ENCODE measurements at places on chromosomes 3 and 15.

- DNase-seq: no peak
These were observed 26.4 kb upstream of the APEH start for GRCh38 chr3:49647741-49648140.

- no peak for DNase-seq
These were observed 54.7 kb upstream of the CMC1 start for GRCh38 chr3:28186748-28187147.

DNA sequence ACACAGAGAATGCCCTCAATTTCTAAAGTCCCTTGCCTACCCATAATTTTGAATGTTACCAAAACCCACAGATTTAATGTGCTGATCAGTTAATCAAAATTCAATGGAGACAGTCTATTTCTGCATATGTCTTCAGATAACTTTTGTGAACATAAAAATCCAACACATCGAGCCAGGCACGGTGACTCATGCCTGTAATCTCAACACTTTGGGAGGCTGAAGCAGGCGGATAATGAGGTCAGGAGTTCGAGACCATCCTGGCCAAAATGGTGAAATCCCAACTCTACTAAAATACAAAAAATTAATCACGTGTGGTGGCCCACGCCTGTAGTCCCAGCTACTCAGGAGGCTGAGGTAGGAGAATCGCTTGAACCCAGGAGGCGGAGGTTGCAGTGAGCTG lies 49.3 kb downstream of the PEAK1 start:
- no peak for DNase-seq

DNA sequence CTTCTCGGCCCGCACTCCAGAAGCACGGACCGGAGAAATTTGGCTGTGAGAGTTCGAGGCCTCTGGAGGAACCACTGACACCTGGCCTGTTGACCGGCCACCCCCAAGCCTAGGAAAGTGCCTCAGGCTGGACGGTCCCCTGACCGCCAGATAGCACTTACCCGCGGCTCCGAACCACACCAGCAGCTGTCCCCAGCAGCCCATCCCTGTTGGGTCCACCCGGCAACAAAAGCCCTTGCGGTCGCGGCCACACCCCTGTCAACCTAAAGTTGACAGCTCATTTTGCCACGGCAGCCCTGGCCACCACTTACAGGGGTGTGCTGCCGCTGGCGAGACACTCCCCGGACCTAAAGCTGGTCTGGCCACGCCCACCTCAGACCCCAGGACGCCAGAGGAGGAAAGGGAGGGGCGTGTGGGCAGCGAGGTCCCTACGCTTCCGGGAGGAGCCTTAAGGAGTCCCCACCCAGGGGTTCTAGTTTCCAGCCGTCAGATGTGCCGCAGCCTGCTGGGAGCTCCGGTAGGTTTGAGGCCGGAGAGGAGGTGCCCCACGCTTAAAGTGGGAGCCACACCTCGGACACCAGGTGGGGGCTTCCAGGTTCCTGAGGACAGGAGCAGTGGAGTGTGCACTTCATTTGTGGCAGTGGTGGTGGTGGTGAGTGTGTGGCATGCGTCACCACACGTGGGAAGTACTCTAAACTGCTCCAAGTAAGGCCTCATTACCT lies at the start of gene LTK:
LTK (minus strand) TSS at position 322 of the 722 bp plus-strand sequence; CDS start at position 204, 118 bp downstream.
- peak; percentile 41 for DNase-seq

DNA sequence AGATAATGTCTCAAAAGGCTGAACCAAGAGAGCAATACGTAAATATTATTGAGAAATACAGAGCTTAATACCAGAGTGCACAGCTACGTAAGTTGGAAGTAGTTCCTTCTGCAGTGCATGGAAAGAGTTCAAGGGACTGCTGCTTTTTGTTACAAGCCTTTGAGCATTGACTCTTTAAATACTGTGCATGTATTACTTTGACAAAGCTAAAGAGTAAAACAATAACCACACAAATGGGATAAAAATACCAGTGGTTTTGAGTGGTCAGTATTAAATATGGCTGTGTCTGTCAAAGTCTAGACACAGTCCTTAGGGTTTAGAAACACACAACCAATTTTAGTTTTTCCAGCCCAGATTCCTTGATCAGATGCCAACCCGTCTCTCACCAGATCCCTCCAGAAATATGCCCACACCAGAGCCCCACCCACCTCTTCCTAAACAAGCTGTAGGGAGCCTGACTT lies 62.1 kb downstream of the SSR3 start:
- DNase-seq: no peak

DNA sequence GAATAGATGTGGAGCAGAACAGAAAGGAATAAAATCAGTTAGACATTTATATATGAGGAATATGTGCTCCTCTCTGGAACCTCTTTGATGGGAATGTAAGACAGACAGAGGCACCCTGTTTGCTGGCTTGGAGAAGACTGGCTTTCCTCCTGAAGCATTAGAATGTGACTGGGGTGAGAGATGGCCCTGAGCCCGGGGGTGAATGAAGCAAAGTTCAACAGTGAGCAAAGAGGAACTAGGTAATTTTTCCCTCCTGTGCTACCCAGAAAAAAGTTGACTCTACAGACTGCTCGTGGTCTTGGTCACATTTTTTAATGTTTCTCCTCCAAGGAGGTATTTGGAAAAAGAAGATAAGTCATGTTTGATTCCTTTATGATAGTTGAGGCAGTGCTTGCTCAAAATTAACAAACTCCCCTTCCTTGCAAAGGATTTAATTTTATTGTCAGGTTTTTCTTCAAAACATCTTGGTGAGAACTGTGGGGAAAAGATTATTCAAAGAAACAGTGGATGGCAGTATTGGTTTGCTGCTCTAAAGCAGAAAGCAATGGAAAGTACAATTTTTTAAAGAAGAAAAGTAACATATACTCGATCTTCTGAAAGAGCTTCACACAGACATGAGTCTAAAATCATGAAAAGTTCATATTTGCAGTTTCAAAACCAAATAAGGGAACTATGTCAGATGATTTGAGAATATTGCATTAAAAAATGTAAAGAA lies 370.4 kb upstream of the CDIN1 start:
- no peak for DNase-seq

DNA sequence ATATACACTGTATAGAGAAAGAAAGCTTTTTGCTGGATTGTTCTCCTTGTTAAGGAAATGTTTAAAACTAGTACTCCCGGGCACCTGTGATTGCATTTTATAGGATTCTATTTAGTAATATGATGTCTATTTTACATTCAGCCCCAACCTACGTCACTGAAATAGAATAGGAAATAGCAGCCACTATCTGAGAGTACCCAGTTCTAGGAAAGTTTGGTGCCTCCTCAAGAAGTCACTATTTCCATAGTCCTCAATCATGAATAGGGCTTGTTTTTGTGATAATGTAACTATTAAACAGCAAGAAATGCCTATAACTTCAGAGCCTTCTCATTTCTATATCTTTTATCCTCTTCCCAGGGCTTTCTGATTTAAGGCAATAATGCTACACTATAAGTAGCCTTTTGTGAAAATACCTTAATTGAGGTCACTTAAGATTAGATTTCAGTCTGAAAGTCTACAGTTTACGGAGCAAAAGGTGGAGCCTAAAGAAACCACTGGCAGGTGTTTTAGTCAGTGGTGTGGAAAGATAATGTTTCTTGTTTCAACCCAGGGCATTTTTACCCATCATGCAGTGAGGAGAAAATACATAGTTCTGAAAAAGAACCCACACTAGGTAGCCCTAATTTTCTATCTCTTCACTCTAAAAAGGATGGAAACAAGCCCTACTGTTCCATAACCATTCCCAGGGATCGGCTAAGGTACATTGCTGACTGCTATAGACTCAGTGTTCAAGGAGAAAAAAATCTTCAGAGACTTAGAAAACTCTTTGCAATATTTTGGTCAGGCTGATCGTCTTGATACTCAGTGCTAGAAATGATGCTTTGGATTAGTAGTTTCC lies 38.7 kb downstream of the TIGIT start:
- DNase-seq: no peak

DNA sequence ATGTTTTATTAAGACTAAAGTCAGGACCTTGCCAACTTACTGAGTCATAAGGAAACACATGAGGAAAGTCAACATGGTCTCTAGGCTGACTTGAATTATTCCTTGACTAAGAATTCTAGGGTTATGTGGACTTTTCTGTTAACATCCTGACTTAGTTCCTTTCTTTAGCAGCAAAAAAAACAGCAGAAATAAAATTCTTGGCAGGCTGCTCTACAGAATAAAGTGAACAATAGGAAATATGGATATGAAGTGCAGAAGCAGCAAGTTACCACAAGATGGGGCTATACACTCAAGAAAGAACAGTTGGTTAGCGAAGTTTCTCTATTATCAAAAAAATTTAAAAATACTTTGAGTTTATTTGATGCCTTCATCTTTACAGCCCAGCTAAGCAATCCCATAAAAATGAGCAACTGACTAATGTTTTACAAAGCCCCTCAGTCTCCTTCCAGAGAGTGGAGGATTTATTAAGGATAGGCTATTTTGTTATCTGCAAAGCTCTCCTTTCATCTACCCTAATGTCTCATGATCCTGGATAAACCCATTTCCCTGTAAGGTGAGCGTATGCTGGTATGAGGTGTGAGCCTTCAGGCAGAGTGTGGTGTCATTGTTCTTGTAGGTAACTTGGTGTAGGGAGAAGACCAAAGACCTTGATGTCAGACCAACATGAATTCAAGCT lies 23.1 kb upstream of the MCCC1 start:
- no peak for DNase-seq

Data from CD8-positive, alpha-beta T cell (primary cell).